ENCODE measurements at places on chromosomes 4 and X.

DNA sequence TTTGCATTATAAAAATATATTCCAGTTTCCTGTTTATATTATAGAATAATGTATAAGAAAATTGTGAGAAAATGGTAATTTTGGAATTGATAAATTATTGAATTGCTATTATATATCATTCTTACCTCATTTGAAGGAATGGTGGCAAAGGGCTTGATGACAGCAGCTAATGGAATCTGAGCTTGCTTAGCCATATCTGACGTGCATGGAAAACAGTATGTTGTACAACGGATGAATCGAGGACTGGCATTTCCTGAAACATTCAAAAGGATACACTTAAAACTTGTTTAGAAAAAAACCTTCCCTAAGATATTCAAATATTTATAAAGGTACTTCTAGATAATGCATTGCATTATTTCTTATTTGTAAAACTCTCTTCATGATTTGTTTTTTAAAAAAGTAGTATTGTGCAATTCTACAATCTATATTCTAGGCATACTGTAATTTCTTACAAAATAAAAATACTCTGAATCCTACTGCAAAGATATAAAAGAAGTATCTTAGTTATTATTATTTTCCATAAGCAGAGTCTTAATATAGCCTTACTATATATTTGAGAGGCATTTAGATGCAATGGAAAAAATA lies 38.3 kb downstream of the SEC24D start:
- DNase-seq = no peak

DNA sequence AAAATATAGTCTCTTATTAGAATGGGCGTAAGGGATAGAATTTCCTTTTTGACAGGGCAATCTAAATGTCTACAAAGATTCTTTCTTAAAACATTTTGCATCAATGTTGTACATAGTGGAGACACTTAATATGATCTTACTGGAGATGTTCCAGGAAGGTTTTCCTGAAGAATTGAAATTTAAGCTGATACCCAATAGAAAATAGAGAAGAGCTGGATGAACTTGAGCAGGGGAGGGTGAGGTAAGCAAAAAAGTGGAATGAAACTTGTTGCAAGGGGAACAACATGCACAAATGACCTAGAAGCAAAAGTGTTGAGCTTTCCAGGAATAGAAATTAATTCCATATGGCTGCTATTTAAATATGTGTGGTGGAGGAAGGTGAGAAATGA lies 19.7 kb downstream of the SLAIN2 start:
- DNase-seq = no peak

- DNase-seq = peak; percentile 35
Measured at GRCh38 chr4:144575181-144575580, 70.8 kb upstream of the HHIP start.

DNA sequence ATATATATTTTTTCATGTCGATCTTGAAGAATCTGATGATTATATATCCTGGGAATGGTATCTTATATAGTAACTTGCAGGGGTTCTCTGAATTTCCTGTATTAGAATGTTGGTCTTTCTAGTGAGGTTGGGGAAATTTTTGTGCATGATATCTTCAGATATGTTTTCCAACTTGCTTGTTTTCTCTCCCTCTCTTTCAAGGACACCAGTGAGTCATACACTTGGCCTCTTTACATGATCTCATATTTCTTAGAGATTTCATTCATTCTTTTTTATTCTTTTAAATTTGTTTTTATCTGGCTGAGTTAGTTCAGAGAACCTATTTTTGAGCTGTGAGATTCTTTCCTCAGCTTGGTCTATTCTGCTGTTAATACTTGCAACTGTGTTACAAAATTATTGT lies 27.2 kb upstream of the C4orf17 start:
- DNase-seq = no peak

DNA sequence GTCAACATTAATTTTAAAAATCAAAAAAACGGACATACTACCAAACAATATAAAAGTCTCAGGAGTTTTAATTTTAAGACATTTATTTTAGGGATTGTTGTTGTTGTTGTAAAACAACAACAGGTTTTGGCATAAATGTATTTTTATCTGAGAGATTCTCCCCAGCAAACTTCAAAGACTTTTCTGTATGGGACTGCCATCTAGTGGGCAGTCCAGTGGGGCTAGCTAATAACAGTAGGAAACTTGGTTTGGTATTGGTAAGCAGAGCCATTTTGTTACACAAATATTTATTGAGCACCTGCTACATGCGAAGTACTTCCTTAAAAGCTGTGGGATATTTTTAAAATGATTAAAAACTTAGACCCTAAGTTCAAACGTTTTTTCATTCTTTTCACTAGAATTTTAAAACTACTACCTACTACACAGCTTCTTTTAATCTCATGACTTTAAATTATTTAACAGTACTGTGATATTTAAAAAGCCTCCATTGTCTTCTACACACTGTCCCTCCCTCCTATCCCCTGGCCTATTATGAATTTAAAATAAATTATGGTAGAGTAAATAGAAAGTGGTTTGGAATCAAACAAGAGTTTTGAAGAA lies 1028.4 kb upstream of the INTU start:
- DNase-seq = peak; percentile 51
